ENCODE measurements at places on chromosomes 3 and 15.
A peak's percentile ranks its signal among the peaks of the same experiment; 100 is the strongest.

GRCh38 chr3:177195242-177195991 is 1.9 kb downstream of the TBL1XR1 start:
- no peak for DNase-seq

GRCh38 chr15:85276921-85277320 is 103.5 kb upstream of the AKAP13 start:
- DNase-seq, result no peak

DNA sequence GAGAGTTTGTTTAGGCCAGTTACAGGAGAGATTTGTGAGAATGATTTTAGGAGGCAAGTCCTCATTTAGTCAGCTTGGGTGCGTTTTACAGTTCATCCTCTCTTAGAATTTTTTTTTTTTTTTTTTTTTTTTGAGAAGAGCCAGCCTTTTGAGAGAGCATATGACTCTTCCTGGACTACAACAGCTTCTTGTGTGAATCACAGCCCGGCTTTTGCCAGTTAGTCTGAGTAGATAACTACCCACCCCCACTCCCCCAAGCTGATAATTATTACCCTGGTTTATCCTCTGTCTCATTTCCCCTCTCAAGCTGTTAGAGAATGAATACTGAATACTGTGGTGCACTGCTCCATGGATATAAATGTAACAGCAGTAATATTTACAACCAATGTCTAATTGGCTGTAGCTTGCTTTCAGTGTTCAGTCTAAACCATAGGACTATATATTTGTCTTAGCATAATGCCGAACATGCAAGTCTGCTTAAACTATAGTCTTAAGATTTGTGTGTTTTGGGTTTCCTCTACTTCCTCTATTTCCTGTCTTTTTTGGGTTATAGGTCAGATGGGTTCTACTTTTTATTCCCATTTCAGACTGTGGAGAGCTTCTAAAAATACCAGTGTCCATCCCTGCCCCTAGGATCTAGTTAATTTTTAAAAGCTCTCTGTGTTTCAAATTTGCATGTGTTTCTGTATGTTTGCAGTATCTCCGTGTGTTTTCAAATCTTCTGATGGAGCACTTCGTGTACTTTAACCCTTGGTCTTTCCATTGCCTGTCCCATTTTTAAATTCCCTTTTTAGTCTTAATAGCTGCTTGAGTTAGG is 8.0 kb downstream of the CHD2 start:
- peak; percentile 28 for DNase-seq

DNA sequence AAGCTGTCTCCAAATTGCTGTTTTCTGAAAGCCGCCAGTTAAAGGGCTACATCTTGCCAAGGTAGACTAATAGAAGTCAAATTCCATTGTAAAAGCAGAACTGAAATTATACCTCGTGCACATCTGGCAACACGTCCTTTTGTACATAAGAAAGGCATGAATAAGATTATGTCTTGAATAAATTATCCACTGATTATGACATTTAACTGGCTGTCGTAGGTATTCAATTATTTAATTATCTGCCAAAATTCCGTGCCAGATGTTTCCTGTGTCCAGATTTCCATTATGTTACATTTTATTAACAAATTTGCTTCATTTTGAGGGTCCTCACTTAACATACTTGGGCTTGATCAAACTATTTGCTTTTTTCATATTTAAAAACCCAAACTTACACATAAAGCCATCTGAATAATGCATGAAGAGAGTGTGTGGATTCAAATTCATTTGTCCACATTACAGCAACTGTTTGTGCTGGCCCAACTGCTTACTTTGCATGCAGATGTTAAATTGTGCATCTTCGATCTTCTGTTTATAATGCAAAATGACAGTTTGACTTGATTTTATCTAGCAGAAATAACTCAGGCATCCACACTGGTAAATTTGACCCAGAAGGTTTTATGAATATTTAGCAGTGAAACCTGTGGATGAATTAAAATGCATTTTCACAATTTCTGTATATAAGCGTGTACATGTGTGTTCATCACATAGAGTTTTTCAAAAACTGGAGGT is 701.5 kb downstream of the ZNF385D start:
- DNase-seq, result no peak

GRCh38 chr3:172098698-172099494 is 59.5 kb downstream of the FNDC3B start:
- DNase-seq, result no peak

- DNase-seq, result peak; percentile 25
Measured at GRCh38 chr15:43241100-43241499, 20.3 kb upstream of the EPB42 start.
